ENCODE measurements at places on chromosomes 1 and 21.

DNA sequence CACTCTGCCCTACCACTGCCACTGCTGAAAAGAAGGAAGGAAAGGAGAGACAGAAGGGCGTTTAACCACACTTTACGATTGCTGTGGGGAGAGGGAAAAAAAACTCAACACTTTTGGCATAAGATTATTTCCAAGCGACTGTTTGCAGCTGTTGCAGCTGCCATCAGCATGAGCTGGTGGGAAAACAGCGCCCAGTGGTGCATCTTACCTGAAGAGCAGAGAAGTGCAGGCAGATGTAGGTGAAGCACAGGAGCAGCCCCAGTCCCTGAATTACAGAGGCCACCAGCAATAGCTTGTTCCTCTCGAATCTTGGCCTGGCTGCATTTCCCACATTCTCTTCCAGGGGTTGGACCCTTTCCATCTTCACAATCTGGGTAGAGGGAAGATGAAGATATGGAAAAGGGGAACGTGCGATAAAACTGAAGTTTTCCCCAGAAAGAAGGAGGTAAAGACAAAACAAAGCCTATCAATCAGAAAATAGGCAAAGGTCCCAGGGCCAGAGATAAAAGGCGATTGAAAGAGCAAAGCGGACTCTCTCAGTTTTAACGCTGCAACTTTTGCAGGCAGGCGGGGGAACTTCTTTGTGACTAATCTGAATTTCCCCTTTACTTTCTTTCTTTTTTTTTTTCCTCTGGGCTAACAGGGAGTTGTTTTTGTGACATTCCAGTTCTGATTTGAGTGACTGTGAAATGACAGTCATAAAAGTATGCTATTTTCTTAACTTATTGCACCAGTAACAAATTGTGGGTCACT lies at the start of gene TNFSF4:
TNFSF4 (minus strand) TSS at position 516 of the 753 bp plus-strand sequence; CDS start at position 361, 155 bp downstream.
- DNase-seq: no peak

- peak; percentile 65 for DNase-seq
These were observed 3.2 kb downstream of the ATP8B2 start for GRCh38 chr1:154328318-154329151.

DNA sequence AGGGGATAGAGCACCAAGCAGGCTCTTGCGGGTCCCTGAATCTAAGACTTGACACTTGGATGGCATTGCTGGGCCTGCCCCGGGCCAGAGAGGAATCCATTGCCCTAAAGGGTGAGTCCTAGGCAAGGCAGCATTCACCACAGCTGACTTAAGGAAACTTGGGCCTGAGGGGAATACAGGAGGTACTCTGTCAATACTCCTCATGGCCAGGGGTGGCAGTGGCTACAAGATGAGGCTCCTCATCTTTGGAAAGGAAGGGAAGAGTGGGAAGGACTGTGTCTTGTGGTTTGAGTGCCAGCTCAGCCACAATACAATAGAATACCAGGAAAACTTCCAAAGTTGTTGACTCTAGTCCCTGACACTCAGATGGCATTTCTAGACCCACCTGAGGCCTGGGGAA lies 5.1 kb downstream of the KRTAP22-1 start:
- DNase-seq: no peak

GRCh38 chr1:221912230-221912629 lies 170.3 kb upstream of the DUSP10 start:
- DNase-seq: no peak

DNA sequence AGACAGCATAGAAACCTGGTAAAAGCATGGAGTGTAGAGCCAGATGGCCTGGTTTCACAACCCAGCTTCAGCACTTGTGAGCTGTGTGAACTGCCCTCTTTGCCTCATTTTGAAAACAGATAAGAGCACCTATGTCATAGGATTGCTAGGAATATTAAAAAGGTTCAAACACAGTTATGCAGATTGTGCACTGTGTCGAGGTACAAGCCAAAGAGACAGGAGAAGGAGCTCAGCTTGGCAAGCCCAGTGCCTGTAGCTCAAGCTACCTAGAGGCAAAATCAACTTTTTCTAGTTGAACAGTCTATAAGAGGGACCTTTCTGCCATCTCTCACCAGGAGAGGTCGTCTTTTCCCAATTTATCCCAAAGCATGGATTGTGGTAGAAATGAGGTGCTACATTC lies 5.0 kb downstream of the CHODL start:
- no peak for DNase-seq

GRCh38 chr1:57206038-57206437 lies 217.8 kb downstream of the DAB1 start:
- no peak for DNase-seq

DNA sequence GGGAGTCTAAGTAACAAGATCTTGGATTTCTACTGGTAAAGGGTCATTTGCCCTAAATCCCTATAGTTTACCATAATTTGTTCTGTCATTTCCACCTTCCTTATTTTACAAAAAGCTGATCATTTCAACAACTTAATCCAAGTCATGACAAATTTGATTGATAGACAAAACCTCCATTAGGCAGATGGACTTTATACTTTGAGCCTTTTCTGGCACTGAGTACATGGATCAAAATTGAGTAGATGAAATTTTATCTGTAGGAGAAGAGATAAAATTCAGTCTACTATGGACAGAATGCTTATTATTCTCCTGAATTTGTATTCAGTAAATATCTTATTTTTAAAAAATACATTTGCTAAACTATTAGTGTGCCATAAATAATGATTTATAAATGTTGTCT lies 62.6 kb upstream of the NRIP1 start:
- DNase-seq: no peak

DNA sequence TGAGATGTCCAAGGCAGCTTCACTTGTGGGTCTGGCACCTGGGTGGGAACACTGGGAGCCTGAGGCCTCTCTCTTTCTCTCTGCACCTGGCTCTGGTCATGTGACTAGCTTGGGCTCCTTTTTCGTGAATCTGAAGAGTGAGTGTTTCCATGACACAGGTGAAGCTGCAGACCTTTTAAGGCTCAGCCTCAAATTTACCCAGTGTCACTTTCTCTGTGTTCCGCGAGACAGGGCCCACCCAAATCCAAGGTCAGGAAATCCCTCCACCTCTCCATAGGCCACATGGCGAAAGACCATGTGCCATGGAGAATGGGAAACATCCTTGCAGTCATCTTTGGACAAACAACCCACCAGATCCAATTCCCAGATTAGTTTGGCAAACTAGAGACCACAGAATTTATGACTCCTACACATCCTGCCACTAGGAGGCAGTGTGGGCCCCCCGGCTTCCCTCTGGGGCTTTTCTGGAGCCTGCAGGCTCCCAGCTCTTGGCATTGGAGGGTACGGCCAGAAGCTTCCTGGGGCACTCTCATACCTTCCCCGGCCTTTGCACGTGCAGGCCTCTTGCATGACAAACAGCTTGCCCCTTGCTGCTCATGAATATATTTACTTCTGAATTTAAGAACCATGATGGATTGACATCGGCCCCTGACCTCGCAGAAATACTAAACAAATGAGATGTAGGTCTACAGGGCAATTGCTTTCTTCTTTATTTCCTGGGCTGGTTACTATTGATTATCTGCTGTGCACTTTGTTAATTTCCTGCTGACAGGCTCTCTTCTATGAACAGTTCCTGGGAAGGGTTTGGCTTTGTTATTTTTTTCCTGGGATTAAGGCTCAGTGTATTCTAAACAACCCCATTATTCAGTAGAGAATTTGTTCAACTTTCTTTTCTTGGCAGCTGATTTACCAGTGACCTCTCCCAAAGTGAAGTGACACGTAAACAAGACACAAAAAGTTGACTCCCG lies 180.7 kb downstream of the KAZN start:
- no peak for DNase-seq

DNA sequence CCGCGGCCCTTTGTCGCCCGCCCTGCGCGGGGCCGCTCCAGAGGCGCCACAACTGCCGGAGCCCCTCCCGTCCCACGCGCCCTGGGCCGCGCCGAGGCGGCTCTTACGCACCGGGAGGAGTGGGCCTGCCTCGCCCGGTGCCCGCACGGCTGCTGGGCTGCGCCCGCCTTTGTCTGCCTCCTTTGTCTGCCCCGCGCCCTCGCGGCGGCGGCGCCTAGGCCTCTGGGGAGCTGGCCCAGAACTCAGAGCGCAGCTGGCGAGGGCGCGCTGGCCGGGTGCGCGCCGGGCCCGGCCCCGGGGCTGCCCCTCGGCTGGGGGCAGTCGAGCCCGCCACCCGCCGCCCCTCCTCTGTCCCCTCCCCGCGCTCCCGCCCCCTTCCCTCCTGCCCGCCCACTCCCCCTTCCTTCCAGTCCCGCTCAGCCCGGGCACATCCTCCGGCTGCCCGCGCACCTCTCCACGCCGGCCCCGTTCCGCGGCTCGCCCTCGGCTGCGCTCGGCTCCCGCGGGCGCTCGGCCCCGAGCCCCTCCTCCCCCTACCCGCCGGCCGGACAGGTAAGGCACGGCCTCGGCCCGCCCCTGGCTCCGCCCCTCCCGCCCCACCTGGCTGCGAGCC lies at the start of gene DRAXIN:
DRAXIN (plus strand) TSS at position 409 of the 613 bp plus-strand sequence. CDS start 14,549 bp downstream, outside the sequence.
- DNase-seq: no peak

Measured in stimulated activated CD4-positive, alpha-beta T cell treated with anti-CD3 and anti-CD28 coated beads, Interleukin-1b, Interleukin-23, amount 100 ng/mL, for 1 hour (primary cell).